NCI-H2171 treated with DMSO at 0.1 percent for 48 hours (cell line): ENCODE measurements at places on chromosomes 7 and 10.

DNA sequence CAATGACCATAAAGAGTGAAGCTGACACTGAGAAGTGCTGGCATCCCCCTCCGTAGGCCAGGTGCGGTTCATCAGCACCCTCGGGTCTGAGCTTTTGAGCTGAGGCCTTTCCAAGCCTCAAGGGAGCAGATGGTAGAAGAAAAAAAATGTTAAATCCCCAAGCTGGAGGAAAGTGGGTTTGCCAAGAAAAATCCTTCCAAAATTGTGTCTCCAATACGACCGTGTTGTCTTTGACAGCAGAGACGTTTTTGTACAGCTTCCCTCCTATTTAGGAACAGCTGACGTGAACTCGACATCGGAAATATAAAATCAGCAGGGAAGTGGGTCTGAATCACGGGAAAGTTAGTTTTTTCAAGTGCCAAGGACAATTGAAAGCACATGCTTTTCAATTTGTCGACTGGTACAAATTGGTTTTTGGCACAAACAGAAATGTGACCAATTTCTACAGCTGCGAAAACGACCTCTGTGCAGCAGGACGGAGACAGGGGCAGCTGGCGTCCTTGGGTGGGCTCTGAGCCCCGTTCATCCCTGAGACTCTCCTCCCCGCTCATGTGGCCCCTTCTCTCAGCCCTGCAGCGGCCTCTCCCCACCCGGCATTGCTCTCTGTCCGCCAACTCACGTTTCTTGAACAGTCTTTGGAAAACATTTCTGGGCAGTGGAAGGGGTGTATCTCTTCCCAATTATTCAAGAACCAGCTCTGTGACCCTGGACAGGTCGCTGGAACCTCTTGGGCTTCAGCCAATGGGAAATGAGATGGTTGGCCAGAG is 89.9 kb downstream of the PAXIP1 start:
- no peak for DNase-seq

- DNase-seq: no peak
Measured at GRCh38 chr10:30705625-30706149, 76.1 kb upstream of the LYZL2 start.

DNA sequence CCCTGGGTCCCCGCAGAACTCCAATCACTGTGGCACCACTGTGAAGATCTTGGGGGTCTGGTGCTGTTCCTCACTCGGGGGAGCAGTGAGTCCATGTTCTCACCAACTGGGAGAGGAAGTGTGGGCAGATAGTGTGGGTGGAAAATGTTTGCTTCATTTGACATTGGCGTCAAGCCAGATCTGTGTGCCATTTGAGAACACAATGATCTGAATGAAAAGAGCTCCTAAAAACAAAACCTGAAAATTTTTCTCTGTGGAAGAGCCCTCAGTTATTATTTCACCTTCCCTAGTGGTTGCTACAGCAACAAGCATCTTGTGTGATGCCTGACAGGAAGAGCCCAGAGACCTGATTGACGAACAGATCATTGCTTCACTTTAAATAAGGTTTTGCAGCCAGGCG is 125.6 kb downstream of the VIPR2 start:
- peak; percentile 44 for DNase-seq

- no peak for DNase-seq
Measured at GRCh38 chr10:133353202-133353959, 4.4 kb downstream of the FUOM start.

DNA sequence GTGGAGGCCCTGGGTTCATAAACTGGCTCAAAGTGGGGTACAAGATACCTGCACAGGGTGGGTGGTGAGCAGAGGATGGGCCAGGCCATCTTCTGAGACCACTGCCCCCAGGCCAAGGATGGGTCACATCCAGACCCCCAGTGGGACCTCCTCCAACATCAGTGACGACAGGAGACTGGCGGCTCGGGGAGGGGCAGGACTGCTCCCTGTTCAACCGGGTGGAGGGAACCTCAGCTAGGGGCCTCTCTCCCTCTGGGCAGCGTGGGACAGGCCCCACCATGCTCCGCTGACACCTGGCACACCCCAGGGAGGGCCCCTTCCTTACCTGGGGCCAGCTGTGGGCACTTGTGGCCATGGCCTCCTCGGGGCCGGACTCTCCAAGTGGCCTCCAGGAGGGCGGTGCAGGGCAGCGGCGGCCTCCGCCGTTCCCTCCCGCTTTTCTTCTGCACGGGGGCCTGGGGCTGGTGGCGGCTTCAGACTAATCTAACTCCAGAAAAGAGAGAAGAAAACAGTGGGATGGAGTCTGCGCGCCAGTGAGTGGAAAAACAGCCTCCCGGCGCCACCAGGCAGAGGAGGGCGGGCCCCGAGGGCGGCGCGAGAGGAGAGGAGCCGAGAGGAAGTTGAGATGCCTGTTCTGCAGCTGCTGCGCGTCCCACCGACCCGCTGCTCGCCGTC is at the start of gene CALHM2:
TSS of gene CALHM2 (minus strand) at position 540 of the 675 bp plus-strand sequence. CDS start 2,429 bp downstream, outside the sequence.
- DNase-seq: peak; percentile 64

- peak; percentile 83 for DNase-seq
Measured at GRCh38 chr7:88104732-88105131, 115.1 kb downstream of the SRI start.

- DNase-seq: no peak
Measured at GRCh38 chr7:134657526-134657925, 10.9 kb downstream of the BPGM start.

DNA sequence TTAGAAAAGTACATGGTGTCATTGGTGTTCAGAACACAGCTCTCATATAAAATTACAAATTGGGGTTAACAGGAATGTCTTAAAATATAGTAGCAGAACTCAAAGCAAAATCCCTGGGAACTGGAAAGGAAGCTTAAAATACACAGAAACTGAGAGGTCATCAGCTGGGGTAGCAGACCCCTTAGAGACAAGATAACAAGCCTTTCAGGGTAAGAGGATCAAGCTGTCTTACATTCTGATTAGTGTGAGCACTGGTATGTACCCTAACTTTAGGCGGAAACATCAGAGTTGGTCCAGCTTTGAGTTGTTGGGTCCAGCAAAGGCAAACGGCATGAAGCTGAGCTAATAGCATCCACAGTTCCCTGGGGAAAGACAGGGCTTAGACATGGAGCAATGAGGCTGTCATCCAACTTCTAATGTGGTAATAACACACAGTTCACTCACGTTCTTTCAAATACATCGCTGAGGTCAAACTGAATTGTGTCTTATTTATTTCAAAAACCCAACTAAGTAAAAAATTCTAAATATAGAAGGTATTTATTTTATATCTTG is 32.6 kb downstream of the ARHGAP21 start:
- DNase-seq: no peak

DNA sequence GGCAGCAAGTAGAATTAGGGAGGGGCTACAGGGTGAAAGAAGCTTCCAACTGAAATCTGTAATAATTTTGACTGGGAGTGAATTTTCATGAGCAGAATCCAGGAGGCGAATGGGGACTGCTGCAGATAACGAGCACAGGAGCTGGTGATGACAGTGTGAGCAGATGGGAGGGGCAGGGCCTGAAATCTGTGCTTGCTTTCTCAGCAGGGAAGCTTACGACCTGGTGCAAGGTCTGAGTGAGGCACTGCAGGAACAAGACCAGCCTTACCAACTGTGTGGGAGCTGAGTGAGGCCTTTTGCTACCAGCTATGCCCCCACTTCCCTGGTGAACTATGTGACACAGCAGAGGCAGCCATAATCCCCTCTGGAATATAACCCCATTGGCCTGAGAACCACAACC is 109.8 kb downstream of the HPSE2 start:
- DNase-seq: peak; percentile 19

DNA sequence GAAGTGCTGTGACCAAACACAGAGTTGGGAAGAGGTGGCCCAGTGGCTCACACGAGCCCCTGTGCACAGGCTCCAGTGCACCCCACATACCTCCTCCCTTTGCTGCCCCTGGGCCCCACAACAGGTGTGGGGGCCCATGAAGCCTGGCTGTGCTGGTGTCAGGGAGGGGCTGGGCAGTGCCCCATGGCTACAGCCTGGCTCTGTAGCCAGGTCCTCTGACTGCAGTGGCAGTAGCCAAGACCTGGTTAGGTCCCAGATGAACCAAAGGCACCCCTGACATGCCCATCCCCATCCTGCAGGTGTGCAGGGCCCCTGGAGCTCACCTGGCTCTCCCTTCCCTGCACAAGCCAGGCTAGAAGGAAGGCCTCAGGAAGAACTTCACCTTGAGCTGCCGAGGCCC is 176.3 kb downstream of the GRID1 start:
- DNase-seq: no peak

GRCh38 chr10:29956335-29956924 is 103.0 kb downstream of the JCAD start:
- DNase-seq: no peak

GRCh38 chr7:2813350-2814185 is 30.5 kb downstream of the GNA12 start:
- no peak for DNase-seq

DNA sequence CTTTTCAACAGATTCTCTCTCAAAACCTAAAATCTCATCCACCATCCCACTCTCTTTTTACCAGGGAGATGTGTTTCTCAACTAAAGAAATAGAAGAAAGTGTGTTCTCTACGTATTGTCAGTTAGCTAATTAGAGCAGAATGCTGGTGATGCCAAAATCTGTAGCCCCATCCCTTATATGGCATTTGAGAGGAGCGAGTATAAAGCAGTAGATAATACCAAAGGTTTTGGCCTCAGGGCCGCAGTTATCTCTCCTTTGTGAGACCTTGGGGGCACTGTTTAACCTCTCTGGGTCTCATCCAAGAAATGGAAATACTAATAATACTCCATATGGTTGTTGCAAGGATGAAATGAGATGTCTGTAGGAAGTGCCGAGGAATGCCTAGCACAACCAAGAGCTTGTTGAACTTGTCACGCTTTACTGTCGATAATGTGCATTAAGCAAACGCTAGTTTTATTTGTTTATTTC is 456 bp upstream of the DLD start:
- no peak for DNase-seq

DNA sequence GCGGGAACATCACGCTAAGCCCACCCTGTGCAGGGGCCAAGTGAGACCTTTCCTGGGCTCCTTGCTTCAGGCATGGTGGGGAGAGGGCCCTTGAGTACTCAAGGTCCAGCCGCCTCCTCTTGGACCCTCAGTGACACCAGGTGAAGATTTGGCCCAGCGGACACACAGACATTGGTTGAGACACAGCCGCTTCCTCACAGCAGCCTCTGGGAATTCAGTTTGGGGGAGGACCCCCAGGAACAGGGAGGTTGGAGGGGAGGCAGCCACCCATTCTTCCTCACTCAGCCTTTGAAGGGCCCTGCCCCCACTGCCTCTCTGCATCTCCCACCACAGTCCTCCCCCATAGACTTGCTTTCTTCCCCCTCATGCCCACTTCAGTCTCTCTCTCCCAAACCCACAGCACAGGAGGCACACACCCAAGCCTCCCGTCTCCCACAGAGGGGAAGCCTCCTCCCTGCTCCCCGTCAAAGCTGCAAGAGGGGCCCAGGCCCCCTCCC is 31.9 kb downstream of the ANXA8 start:
- DNase-seq: no peak

- no peak for DNase-seq
Measured at GRCh38 chr7:151515276-151515565, 4.5 kb downstream of the RHEB start.

DNA sequence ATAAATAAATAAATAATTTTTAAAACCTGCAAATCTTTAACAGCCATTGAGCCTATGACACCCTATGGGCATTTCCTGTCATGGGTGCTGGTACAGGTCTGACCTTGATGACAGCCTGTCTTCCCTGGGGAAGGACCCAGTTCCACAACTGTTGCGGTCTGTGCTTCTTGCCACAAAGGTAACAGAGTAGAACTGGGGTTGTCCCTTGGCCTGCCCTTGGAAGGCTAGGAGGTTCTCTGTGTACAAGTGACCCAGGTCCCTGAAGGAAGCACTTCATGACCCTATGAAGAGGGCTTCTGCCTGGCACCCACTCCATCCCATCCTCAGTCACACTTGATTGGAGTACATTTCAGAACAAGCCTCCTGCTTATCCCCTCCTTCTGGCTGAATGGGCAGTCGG is 66.9 kb downstream of the OGDH start:
- DNase-seq: no peak

DNA sequence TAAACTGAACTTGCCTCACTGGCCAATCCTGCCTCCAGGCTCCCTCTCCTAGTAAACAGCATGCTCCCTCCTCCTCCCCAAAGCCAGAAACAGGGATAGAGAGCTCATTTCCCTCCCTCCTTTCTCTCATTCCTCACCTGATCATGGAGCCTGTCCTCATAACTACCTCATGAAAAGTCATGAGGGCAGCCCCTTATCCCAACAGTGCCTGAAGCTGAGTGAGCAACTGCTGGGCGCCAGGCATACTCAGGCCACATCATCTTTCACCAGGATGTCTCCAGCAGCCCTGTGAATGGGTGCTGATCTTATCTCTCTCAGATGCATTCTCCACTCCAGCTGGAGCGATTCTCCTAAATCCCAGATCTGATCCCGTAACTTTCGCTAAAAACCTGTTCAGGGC is 307.2 kb downstream of the PRPF18 start:
- no peak for DNase-seq

- DNase-seq: no peak
Measured at GRCh38 chr10:7327885-7328284, 82.9 kb downstream of the SFMBT2 start.

- no peak for DNase-seq
Measured at GRCh38 chr10:71064413-71065118, 147.8 kb upstream of the UNC5B start.
